ENCODE measurements at places on chromosomes 5 and 9.
A peak's percentile ranks its signal among the peaks of the same experiment; 100 is the strongest.

DNA sequence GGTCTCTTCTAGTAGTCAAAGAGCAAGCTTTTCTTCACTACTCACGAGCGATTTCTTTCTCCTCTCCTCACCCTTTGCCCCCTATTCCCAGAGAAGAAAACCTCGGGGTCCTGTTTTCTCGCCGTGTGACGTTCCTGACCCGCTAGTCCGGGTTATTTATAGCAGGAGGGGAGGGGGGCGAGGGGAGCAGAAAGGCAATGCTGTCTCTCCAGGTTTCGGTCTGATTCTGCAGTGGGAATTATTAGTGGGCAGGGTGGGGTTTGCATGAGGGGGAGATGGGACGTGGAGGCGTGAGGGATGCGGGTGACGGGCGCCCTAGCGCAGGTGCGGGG is 847 bp upstream of the GABRB2 start:
- DNase-seq: no peak

DNA sequence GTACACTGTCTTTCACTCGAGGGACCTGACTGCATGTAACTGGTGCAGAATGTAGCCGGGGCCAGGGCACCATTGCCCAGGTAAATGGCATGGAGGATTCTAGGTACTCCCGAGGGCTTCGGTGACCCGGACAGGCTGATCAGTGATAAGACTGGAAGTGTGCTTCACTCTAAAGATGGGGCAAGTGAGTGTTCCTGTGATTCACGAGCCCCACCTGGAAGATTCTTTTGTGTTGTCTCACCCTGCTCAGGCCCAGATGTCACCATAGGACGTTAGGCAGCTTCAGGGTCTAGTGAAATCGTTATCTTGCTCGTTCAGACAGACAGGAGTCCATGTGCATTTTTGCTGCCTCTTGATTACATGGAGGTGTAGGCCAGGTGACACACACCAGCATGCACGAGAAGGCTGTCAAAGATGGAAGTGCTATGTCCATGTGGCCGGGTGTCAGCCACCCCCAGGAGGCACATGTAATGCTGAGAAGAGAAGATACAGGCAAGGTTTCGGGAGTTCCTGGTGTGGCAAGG is 73.9 kb downstream of the WNK2 start:
- no peak for DNase-seq

DNA sequence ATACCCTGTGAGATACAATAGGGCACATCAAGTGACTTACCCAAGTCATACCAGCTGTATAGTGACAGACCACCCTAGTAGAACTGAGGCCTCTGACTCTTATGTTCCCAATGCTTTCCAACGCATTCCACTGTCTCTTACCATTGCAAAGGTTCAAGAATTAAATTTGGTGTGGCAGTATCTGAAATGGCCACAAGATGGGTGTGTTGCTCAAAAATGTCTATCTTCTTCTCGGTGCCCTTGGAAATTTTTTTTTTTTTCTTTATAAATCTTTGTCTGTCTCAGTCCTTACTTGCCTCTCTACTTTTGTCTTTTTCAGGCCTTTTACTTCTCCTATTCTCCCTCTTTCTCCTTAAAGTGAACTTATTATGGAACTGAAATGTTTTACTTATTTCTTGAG is 48.4 kb downstream of the GPR21 start:
- DNase-seq: no peak

DNA sequence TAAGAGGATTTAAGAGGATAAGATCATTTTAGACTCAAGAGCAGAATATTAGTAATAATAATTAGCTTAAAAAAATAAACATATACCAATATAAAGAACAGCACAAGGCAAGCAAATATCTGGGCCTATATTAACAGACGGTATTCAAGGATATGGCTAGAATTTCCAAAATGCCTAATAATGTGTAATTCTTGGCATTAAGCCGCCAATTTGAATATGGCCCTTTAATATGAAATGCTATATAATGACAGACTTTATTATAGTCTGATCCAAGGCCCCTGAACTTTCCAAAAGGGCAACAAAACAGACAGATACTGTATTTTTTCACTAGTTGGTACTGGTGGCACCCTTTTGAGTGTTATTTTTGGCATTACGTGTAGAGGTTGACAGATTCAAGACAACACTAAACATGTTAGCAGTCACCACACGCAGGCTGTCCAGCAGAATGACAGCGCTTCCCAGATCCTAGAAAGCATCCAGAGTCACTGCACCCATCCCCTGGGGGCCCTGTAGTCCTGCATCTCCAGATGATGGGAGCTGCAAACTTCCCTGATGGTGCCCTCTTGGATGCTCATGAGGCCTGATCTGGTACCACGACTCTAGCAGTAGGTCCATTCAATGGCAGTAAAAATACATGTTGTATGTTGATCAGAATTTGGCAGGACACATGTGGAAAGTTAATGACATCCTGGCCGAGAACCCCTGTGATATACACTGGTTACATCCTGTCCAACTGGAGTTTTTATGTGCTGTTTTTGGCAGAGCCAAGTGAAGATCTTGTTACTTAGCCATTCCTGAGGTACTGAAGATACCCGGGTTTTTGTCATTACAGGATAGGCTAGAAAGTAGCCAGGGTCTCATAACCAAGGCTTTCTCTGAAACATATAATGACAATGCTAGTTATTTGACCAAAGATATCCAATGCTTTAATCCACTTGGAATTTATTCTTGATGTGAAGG is 1.7 kb upstream of the ABL1 start:
- DNase-seq: no peak

DNA sequence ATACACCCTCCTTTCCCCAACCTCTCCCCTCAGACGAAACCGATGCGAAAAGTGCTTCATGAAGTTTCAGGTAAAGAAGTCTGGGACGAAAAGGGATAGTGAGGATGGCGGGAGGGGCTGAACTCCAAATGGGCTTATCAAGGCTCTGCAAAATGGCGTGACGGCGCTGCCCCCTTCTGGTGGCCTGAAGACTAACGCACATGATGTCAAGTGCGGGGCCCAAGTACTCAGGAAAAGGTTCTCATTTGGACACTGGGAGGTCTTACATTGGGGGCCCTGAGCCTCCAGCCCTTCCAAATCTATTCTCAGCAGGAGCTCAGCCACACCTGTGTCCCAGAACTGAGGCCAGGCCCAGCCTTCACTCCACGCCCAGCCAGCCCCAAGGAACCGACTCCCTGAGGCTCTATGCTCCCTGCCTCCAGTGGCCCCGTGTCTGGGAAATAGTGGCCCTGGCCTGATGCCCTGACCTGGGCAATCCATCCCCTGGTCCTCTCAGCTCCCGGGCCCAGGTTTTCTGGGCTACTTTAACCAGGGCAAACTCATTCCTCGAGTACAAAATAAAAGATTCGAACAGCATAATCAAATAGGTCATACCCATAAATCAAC is 119.9 kb downstream of the KCNIP1 start:
- DNase-seq: no peak

GRCh38 chr5:143677403-143677802 is 134.6 kb upstream of the HMHB1 start:
- DNase-seq: no peak

GRCh38 chr5:606526-607399 is 5.4 kb upstream of the CEP72 start:
- DNase-seq: no peak

DNA sequence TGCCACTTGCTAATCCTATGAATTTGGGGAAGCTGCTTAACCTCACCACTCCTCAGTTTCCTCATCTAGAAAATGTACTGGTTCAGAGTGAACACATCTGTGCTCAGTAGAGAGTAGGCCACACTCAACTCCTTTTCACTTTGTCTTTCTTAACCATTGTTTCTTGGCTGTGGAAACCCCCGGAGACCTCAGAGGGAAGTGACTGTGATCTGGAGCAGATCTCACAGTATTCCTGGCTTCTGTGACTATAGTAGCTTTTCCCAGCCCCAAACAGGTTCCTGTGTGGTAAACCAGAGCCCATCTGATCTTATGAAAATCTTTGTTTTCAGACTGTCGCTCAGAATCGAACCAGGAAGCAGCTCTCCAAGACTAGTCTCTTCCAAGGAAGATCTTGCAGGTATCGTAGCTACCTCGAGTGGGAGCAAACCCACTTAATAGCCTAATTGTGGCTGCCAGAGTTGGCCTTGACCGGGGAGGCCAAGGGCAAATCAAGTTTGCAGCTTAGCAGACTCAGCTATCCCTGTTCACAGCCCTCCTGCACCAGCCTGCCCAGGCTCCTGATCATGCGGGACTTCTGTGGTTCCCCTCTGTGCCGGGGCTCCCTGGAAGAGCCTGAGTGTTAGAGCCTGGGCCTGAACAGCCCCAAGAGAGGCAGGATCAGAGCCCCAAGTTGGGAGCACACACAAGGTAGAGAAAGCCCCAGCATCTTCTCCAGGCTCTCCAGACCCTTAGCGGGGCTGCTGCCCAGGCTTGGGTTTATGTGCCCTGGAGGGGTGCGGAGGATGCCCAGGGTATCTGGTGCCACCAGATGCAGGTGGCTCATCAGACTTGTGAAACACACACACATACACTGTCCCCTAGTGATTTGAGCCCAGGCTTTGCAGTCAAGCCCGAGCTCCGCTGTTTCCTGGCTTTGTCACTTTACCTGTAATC is 52.2 kb upstream of the ANGPTL2 start:
- no peak for DNase-seq

DNA sequence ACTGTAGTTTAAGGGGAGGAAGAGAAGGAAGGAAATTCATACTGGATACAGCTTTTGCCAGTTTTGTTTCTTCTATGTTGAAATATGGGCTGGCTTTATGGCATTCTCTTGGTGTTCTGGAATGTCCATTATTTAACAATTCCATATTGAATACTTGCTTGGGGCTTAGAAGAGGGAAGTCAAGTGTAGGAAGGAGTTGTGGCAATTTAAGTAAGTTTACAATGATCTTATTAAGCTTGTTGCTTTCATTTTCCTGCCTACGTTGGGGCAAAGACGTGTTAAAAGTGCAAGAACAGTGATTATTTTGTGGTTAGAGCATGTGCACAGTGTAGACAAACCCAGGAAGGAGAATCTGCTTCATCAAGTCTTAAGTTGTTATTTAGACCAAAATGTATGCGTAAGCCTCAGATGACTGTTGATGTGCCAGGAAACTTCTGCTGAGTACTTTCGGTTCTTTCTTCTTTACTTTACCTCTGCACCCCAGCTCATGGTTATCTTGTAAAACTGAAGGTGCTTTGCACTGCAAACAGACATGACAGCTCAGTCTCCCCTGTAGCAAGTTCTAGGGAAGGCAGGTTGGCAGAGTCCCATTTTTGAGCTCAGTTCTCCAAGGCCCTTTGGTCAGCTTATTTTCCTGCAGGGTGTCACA is 75.8 kb downstream of the F2RL2 start:
- no peak for DNase-seq

DNA sequence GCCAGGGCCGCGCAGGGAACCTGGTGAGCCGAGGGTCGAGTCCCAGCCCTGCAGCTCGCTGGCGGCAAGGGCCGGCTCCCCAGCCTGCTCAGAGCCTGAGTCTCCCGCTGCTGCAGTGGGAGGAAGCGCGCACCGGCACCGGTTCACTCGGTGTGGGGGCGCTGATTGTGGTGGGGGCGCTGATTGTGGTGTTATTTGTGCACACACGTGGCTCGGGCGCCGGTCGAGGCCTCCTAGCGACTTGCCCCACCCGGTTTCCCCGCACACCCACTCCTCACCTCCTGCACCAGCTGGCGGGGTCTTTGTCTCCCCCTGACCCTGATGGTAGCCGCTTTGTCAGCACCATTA is 266.7 kb downstream of the NSG2 start:
- DNase-seq: no peak

- no peak for DNase-seq
Measured at GRCh38 chr5:150401076-150401375, 11.7 kb downstream of the CD74 start.

- peak; percentile 17 for DNase-seq
Measured at GRCh38 chr5:132064738-132065331, 4.4 kb downstream of the IL3 start.

DNA sequence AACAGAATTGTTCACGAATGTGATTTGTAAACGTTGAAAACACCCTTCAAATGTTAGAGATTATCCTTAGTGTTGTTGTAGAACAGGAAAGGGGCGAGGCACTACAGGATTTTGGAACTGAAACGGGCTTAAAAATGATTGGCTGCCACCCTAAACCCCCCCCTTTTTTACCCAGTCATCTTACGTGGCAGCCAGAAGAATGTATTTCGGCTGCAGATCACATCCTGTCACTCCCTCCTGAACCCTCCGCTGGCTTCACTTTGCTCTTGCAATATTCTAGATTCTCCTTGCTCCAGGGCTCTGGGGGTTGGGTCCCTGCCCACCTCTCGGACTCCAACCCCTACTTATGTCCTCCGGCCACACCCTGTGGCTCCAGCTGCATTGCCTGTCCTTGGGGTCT is 13.9 kb upstream of the UNC5A start:
- DNase-seq: no peak

DNA sequence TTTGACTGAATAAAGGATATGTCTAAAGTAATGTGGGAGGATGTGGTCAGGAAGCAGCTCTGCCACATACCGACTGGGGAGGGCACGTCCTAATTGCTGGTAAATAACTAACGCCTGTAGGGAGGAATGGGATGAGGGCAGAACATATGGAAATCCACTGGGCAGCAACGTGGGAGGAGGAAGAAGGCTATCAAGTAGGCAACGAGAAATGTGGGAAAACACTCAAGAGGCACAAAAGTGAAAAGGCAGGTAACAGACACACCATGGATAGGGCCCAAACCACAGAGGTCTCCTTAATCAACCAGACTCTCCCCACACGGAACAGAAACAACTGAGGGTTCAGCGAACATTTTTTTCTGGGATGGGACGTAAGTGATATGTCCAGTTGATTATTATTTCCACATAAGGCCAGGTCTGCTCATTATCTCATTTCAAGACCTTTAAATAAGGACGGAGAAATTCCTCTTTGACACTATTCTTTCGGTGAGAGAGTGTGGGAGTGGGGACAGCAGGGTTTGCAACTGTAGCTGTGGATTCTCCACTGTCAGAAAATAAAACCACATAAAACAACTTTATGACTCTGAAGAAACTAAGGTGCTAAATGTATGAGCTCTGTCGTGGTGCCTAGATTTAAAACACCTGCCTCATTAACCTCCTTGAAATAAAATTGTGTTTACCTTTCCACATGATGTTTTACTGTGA is 17.0 kb downstream of the IARS1 start:
- no peak for DNase-seq

DNA sequence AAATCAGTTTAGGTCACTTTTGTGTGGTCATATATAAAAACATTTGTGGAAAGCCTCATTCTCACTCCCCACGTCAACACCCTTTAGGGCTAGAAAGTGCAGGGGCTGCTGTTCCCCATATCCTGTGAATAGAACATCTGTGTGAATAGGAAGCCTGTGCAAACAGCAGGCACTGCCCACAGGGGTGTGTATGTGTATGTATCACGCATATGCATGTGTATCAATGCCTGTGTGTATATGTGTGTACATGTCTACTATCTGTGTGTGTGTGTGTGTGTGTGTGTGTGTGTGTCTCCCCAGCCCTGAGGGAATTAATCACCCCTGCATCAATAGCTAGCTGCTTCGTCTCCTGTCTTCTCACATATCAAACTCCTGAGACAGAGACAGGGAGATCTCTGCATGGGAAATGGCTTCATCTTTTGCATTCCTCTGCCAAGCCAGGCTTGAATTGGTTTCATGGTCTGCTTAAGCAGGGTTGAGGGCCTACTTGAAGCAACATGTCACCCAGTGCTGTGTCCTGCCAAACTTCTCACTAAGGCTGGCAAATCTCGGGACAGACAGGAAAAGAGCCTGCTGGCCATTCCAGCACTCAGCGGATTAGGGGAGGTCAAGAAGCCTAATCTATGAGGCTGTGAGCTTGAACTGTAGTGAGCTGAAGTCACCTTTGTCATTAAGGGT is 265.8 kb downstream of the ADAMTSL1 start:
- DNase-seq: no peak

GRCh38 chr9:5869315-5870019 is 21.2 kb upstream of the MLANA start:
- DNase-seq: no peak
